NCI-H2171 (cell line): ENCODE measurements at places on chromosomes 12 and 14.

- no peak for DNase-seq
These were observed 513.0 kb downstream of the DIO2 start for GRCh38 chr14:79698298-79698711.

DNA sequence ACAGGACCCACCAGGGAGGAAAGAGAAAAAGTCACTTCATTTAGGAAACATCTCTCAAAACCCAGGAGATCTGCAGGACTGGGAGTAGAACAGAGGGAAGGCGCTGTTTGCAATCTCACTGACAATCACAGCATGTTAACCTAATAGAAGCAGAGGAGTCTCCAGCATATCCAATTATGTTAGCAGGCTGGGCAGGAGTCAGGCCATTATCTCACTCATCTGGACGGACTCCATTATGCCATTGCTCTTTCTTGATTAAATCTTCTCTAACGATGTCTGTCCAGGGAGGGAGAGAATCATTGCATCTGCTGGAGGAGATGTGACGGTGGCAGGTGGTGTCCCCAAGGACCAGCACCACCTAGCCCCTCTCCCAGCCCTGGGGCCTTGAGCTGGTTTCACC, 203.8 kb upstream of the SFSWAP start:
- DNase-seq, result no peak

DNA sequence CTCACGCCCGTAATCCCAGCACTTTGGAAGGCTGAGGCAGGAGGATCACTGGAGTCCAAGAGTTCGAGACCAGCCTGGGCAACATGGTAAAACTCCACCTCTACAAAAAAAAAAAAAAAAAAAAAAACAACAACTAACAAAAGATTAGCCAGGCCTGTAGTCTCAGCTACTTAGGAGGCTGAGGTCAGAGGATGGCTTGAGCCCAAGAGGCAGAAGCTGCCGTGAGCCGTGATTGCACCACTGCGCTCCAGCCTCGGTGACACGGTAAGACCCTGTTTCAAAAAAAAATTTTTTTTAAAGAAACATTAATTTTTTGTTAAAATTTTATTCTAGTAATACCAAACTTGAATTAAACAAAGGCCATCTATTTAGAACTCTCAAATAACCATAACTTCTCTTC, 77.8 kb downstream of the PPP2R5E start:
- DNase-seq, result no peak

GRCh38 chr12:105347499-105347898, 17.0 kb downstream of the C12orf75 start:
- no peak for DNase-seq

- DNase-seq, result no peak
These were observed 27.1 kb downstream of the ATP6V1D start for GRCh38 chr14:67332468-67332867.

DNA sequence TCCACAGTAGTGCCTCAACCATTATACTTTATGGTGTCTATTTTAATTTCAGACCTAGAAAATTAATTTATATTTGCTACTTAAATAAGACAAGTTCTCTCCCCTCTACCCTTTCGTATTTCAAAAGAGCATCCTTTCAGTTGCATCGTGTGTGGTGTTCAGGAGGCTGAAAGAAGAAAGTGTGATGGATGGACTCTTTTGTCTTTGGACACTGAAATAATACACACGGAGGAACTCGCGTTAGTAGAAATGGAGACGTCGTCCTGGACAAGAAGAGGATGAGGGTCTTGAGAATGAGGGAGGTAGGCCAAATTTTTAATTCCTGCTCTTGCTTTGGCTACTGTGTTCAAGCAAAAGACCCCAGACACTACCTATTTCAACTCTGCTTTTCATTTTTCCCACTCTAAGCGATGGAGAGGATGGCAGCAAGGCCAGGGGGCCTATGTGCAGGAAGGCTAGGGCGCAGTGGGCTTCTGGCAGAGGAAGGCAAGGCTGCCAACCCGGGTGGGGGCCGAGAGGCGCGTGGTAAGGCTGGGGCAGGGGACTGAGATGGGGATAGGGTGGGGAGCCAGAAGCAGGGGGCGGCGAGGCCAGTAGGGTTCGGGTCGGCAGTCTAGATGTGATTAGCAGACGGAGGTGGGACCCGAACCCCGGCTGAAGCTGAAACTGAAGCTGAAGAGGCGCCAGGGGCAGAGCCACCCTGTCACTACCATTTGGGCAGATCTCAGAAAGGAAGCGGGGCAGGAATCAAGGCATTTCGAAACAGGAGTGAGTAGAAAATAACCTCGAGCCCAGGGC, 722 bp downstream of the TMED8 start:
- DNase-seq, result no peak

DNA sequence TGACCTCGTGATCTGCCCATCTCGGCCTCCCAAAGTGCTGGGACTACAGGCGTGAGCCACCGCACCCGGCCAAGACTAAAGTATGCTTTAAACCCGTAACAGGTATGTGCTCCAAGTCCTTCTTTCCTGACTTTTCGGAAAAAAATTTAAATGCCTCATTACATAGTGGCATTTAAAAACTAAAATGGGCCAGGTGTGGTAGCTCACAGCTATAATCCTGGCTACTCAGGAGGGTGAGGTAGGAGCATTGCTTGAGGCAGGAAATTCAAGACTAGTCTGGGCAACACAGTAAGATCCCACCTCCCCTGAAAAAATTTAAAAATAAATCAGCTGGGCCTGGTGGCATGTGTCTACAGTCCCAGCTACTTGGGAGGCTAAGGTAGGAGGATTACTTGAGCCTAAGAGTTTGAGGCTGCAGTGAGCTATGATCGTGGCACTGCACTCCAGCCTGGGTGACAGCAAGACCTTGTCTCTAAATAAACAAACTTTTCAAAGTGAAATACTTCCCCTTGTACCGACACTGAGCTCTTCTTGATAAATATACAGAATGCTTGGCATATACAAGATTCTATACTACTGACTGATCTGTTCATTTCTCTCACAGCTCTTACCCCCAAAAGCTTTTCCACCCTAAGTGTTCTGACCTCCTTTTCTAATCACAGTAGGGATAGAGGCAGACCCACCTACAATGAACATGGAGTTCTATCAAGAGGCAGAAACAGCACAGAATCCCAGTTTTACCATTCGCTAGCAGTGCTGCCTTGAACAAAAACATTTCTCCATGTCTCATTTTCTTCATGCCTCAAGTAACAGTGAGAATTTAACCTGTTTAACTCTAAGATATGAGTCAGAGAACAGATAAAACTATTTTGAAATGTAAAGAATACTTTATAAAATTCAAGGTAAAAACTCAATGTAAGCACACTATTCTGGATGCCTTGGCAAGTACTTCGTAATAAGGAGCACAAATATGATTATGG, 7.9 kb downstream of the PPP4R3A start:
- DNase-seq, result no peak

GRCh38 chr12:93056971-93057535, 128.0 kb upstream of the EEA1 start:
- DNase-seq, result no peak

GRCh38 chr12:27361372-27361771, 28.7 kb downstream of the BMAL2 start:
- DNase-seq, result no peak

GRCh38 chr14:33811721-33812120, 139.2 kb downstream of the EGLN3 start:
- no peak for DNase-seq

- DNase-seq, result no peak
These were observed 126.4 kb downstream of the DUSP6 start for GRCh38 chr12:89225808-89226411.

GRCh38 chr14:51428981-51429380, 188.9 kb downstream of the TMX1 start:
- no peak for DNase-seq

GRCh38 chr14:105069522-105069870, 4.3 kb upstream of the GPR132 start:
- DNase-seq, result no peak

DNA sequence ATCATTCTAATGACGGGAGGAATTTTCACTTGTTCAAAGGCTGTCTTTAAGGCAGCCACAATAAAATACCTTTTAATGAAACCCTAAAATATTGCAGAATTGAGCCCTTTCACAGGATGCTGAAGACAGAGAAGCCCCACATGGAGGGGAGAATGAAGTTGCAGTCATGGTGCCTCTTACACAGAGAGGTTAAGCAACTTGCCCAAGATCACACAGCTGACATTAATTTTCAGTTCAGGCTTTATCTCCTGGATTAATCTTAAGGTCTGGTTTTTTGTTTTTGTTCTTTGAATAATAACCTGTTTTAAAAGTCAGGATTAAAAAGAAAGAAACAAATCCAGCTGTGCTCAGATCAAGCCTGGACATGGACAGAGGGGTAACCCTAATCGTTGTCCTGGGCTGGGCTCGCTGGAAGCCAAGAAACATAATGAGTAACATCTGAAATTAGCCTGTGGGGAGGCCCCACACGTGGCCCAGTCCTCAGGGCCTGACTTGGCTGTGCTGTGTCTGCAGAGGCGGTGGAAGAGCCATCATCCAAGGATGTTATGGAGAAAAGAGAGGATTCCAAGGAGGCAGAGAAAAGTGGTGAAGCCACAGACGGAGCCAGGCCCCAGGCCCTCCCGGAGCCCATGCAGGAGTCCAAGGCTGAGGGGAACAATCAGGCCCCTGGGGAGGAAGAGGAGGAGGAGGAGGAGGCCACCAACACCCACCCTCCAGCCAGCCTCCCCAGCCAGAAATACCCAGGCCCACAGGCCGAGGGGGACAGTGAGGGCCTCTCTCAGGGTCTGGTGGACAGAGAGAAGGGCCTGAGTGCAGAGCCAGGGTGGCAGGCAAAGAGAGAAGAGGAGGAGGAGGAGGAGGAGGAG, 8.0 kb downstream of the CHGA start:
- DNase-seq, result no peak

DNA sequence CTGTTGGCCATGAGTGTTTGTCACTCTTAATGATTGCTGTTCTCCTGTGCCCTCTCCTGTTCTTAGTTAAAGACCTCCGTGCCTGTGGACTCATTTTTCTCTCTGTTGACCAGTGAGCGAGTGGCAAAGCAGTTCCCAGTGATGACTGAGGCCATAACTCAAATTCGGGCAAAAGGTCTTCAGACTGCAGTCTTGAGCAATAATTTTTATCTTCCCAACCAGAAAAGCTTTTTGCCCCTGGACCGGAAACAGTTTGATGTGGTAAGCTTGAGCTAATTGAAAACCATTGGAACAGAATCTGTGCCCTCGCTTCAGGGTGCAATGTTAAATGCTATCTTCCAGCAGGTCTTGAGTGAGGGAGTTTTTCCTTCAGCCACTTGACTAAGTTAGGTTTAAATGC, 19.8 kb downstream of the ACAD10 start:
- no peak for DNase-seq

DNA sequence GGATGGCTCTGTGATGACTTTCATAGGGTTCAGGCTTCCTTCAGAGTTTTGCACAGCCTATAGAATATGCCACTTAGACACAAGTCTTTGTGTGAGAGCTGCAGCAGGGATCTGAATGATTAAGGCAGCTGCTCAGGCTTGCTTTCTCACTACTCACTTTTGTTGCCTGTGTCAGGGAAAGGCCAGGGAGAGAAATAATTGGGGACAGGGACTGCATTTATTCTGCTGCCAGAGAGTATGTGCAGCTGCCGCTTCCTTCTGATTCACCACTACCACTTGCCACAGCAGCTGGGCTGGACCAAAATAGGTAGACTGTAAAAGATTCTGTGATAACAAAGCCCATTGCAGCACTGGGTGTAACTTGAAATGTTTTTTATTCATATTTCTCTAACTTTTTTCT, 49.7 kb downstream of the TRMT5 start:
- peak; percentile 9 for DNase-seq

- no peak for DNase-seq
These were observed 68.2 kb downstream of the PLEKHG3 start for GRCh38 chr14:64772397-64772950.

GRCh38 chr12:123041042-123041531, 60.6 kb downstream of the ARL6IP4 start:
- peak; percentile 20 for DNase-seq

DNA sequence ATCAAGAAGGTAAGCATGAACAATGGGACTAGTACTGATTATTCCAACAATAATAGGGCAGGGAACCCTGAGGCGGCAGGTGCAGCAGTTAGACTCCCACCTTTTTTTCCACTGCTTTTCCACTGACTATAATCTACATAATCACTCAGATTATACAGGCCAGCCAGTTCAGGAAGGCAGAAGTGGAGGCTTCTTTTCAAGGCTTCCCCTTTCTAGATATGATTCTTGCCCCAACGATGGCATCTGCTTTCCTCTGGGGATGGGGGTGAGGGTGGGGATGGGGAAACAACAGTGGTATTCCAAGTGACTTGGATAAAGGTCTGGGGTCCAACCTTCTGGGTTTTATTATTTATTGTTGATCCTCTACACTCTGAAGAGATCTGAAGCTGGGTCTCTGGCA, 331 bp downstream of the NCKAP1L start:
- DNase-seq, result no peak

GRCh38 chr12:559906-560455, 100.2 kb downstream of the B4GALNT3 start:
- no peak for DNase-seq

GRCh38 chr12:5473076-5473782, 41.3 kb downstream of the NTF3 start:
- DNase-seq, result no peak

DNA sequence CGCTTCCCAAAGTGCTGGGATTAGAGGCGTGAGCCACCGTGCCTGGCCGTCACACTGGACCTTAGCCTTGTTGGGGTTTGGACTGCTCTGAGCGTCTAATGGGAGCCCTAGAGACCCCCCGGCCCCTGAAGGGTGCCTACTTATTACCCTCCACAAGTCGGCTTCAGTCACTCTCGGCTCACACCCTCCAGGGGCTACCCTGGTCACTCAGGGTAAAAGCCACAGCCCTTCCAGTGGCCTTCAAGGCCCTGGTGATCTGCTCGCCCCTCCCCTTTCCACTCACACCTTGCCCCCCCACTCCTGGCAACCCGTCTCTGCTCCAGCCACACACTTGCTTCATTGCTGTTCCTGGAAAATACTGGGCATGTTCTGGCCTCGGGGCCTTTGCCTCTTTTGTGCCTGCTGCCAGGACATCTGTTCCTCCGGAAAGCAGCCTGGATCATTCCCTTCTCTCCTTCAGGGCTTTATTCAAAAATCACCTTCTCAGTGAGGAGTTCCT, 3.6 kb upstream of the MORN3 start:
- DNase-seq, result peak; percentile 54

- no peak for DNase-seq
These were observed 183.1 kb downstream of the PHLDA1 start for GRCh38 chr12:75848431-75848925.

DNA sequence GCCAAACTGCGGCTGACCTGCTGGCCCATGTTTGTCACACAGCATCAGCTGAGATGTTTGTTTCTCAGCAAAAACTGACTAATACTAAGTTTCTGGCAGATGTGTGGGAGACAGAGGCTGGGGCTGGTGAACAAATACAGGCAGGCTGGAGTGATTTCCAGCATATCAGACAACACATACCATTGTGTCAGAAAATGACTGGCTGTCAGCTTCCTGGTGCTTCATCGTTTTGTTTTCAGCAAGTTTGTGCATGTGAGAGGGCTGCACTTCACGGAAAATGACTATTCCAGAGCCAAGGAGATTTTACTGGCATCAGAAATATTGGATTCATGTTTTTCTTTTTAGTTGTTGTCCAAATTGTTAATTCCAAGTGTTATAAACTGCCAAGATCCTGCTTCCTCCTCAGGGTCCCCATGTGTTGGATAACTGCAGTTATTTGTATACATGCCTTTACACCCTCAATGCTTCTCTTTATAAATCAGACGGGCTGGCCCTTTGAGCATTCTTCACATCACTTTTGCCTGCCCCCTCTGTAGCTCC, 145.7 kb downstream of the GALC start:
- DNase-seq, result no peak
